ENCODE measurements at places on chromosomes 11 and 22.
A peak's percentile ranks its signal among the peaks of the same experiment; 100 is the strongest.

GRCh38 chr22:39238101-39238466 is 6.7 kb downstream of the PDGFB start:
- no peak for DNase-seq

- DNase-seq, result no peak
These were observed 88.9 kb downstream of the RASSF10 start for GRCh38 chr11:13098063-13098462.

DNA sequence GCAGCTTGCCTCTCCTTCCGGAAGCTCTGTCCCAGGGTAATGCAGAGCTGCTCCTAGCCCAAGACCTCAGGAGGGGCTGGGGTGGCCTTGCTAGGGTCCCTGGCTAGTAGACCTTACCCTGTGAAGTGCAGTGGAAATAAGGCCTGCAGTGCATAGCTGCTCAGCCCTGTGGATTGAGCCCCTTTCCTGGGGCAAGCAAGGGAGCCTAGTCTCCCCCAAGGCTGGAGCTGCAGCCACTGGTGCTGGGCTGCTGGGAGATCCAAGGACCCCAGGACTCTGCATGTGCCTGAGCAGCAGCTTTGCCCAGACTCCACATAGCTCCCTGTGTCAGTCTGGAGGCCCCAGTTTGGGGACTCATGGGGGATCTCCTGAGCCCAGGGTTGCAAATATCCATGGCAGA is 57.9 kb downstream of the FANCF start:
- DNase-seq, result no peak

- DNase-seq, result peak; percentile 42
These were observed 603 bp upstream of the ZFTA start for GRCh38 chr11:63769042-63769713.

GRCh38 chr11:107756553-107756952 is 44.7 kb upstream of the SLN start:
- DNase-seq, result no peak

- no peak for DNase-seq
These were observed 6.7 kb upstream of the SLC6A5 start for GRCh38 chr11:20592741-20593140.

DNA sequence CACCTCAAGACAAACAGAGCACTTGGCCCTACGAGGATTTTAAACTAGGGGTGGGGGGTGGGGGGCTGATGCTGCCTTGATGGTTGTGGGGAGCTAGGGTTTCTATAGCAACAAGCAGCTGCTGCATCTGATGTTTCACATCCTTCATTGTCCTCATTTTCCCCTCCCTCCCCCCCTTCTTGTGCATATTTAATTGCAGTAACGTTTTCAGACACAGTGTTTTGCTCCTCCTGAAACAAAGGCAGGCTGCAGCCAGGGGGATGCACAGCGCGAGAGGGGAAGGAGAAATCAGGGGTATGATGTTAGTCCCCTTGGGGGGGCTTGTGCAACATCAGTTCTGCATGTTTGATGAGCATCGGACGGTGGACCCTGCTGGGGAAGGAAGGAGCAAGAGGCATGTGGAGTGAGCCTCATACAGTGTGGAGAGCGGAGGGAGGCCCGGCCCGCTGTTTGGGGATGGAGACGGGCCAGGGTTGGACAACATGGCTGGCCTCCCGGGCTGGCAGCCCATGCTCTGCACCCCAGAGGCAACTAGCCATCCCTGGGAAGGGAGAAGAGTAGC is 208.3 kb downstream of the CEP164 start:
- no peak for DNase-seq

Measured in activated naive CD8-positive, alpha-beta T cell treated with anti-CD3 and anti-CD28 coated beads, Interleukin-2, amount 50 U/mL, for 24 hours (primary cell).